Lower leg skin (tissue), 4 donors: ENCODE measurements at places on chromosomes 7 and 10.

- no peak for DNase-seq
These were observed 2.4 kb downstream of the ANKRD22 start for GRCh38 chr10:88849234-88849633.

DNA sequence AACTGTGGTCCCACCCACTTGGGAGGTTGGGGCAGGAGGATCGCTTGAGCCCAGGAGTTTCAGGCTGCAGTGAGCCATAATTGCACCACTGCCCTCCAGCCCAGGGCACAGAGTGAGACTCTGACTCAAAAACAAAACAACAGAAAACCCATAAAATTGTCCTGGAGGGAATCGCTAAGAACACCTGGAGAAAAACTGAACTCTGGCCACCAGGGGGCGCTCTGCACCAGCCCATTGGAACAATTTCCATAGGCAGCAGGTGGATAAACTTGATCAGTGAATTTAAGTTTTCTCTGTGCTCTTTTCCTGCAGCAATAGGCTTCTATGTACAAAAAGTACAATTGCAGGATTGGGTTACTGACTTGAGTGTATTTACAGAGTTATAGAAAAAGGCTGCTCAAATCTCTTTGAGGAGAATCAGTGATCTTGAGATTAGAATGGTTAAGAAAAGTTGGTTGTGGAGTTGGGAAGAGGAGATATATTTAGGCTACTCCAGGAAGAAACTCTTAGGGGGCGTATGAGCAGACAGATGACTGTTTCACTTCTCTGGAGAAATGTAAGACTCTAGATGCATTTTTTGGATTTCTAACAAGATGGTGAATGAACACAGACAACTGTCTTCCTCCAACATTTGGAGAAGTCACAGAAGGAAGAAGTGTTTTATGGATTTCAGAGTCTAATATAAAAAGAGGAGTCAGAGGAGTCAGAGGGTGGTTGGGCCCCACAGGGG, 274.9 kb upstream of the GALNT17 start:
- DNase-seq, result peak; percentile 90

- DNase-seq, result no peak
These were observed 134.9 kb upstream of the SAMD8 start for GRCh38 chr10:74976565-74976964.

- DNase-seq, result no peak
These were observed 240.0 kb upstream of the IMMP2L start for GRCh38 chr7:111802194-111802772.
